Mesothelial cell of epicardium (in vitro differentiated cells): ENCODE measurements at places on chromosomes 7 and 10. TPM values are rescaled to one million over a fixed set of nuclear protein-coding genes. Genes with fewer than 3 reads are reported as not detected.

Gene ABCB4
- total RNA-seq: 2.1 to 2.3 TPM (median 2.3 TPM) in 3 replicates

Gene LIPK
- not detected in 3 replicates for total RNA-seq

Gene TMEM236
- 0.04 TPM in 1 of 3 replicates, not detected in the others for total RNA-seq

Gene AKR1C2
- 2.2 to 2.6 TPM (median 2.5 TPM) in 3 replicates for total RNA-seq

Gene RGR
- not detected in 3 replicates for total RNA-seq

Gene C10orf67
- 0.11 to 0.22 TPM in 2 of 3 replicates, not detected in the other for total RNA-seq

Gene CREB5
- total RNA-seq: 12.7 to 14.1 TPM (median 13.6 TPM) in 3 replicates

Gene IL6
- 1.1 to 1.7 TPM (median 1.4 TPM) in 3 replicates for total RNA-seq

Gene IRF5
- 0.51 to 0.90 TPM (median 0.56 TPM) in 3 replicates for total RNA-seq

Gene PIP
- not detected in 3 replicates for total RNA-seq

Gene PYROXD2
- 31.1 to 34.4 TPM (median 31.9 TPM) in 3 replicates for total RNA-seq

Gene LLCFC1
- total RNA-seq: not detected in 3 replicates

Gene ABCB1
- total RNA-seq: 0.61 to 1.7 TPM (median 1.5 TPM) in 3 replicates

Gene PILRA
- 6.1 to 7.3 TPM (median 6.7 TPM) in 3 replicates for total RNA-seq

Gene GIMAP1
- total RNA-seq: not detected in 3 replicates

Gene DIP2C
- 30.3 to 30.8 TPM (median 30.6 TPM) in 3 replicates for total RNA-seq

Gene PLAC9
- 24.0 to 30.3 TPM (median 25.1 TPM) in 3 replicates for total RNA-seq

Gene LSM5
- total RNA-seq: 48.0 to 52.0 TPM (median 51.3 TPM) in 3 replicates

Gene PAX2
- total RNA-seq: not detected in 3 replicates

Gene PTN
- 145 to 179 TPM (median 164 TPM) in 3 replicates for total RNA-seq

Gene NAPEPLD
- total RNA-seq: 17.0 to 17.5 TPM (median 17.0 TPM) in 3 replicates

Gene TAS2R41
- not detected in 3 replicates for total RNA-seq

Gene CYP2E1
- 2.1 to 3.5 TPM (median 2.8 TPM) in 3 replicates for total RNA-seq

Gene PNLIPRP1
- total RNA-seq: not detected in 3 replicates

Gene ARMC3
- 0.57 to 1.3 TPM (median 0.83 TPM) in 3 replicates for total RNA-seq

Gene ANKRD30A
- total RNA-seq: not detected in 3 replicates

Gene CHRM2
- 40.9 to 47.7 TPM (median 41.6 TPM) in 3 replicates for total RNA-seq

Gene NAT16
- total RNA-seq: not detected in 3 replicates

Gene UPK3BL2
- total RNA-seq: 9.4 to 12.1 TPM (median 10.3 TPM) in 3 replicates

Gene CDNF
- total RNA-seq: 1.7 to 2.3 TPM (median 2.2 TPM) in 3 replicates

Gene NEUROD6
- not detected in 3 replicates for total RNA-seq

Gene BMPR1A
- total RNA-seq: 96.1 to 106 TPM (median 100.0 TPM) in 3 replicates

Gene LEP
- total RNA-seq: not detected in 3 replicates

Gene VAX1
- 0.09 TPM in 1 of 3 replicates, not detected in the others for total RNA-seq

Gene ANKRD2
- 0.20 to 0.24 TPM (median 0.20 TPM) in 3 replicates for total RNA-seq

Gene CCDC3
- total RNA-seq: 5.2 to 5.7 TPM (median 5.4 TPM) in 3 replicates

Gene EBLN1
- not detected in 3 replicates for total RNA-seq

Gene ACTL6B
- not detected in 3 replicates for total RNA-seq

Gene UNCX
- total RNA-seq: not detected in 3 replicates

Gene PRRT4
- total RNA-seq: 7.9 to 9.5 TPM (median 9.1 TPM) in 3 replicates

Gene CAMK2B
- 1.8 to 1.9 TPM (median 1.9 TPM) in 3 replicates for total RNA-seq

Gene SPAM1
- total RNA-seq: not detected in 3 replicates

Gene TMEM176A
- total RNA-seq: 2.5 to 3.6 TPM (median 3.1 TPM) in 3 replicates

Gene KNDC1
- 20.3 to 23.7 TPM (median 21.0 TPM) in 3 replicates for total RNA-seq

Gene UFSP1
- total RNA-seq: 6.0 to 8.0 TPM (median 6.4 TPM) in 3 replicates

Gene HSPA12A
- total RNA-seq: 10.7 to 13.7 TPM (median 11.8 TPM) in 3 replicates

Gene ZNF25
- 12.3 to 12.7 TPM (median 12.5 TPM) in 3 replicates for total RNA-seq

Gene SPDYE2B
- total RNA-seq: not detected in 3 replicates

Gene PNLIPRP2
- not detected in 3 replicates for total RNA-seq

Gene TRIM50
- total RNA-seq: not detected in 3 replicates

Gene RPA3
- total RNA-seq: 20.5 to 22.9 TPM (median 22.2 TPM) in 3 replicates
